NCI-H774 (cell line): ENCODE measurements at places on chromosomes 3 and 15.
A peak's percentile ranks its signal among the peaks of the same experiment; 100 is the strongest.

DNA sequence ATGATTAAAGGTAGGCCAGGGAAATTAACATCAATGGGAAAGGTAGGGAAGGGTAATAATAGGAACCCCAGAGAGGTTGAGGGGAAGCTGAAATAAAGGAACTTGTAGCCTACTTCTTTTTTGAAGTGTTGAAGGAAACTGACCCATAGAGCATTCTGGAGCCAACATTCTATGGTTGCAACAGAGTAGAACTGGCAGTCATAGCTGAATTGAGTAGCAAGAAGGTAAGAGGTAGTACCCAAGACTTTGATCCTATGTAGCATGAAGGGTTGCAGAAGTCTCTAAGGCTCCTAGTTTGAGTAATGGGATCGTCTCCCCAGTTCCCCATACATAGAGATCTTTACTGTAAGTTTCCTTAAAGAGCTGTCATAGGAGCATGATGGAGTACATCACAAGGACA lies 7.4 kb upstream of the ZNF774 start:
- no peak for DNase-seq

DNA sequence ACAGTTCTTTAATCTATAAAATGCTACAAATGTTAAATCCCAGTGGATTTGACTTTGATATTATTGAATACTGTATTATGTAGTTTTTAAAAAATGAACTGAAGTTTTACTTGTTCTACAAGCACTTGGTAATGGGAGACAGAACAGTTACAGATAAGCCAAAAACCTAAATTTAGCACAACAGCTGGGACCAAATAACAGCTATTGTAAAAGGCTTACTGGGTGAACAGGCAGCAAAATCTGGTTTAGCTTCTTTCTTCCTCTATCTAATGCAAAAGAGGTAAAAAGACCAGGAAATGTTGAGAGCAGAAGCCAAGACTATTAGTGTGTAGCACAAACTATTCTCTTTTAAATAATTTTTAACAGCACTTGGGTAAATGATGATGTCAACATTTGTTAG lies 1.6 kb upstream of the ATOSA start:
- no peak for DNase-seq

GRCh38 chr3:43709022-43709421 lies 18.3 kb downstream of the ABHD5 start:
- no peak for DNase-seq

DNA sequence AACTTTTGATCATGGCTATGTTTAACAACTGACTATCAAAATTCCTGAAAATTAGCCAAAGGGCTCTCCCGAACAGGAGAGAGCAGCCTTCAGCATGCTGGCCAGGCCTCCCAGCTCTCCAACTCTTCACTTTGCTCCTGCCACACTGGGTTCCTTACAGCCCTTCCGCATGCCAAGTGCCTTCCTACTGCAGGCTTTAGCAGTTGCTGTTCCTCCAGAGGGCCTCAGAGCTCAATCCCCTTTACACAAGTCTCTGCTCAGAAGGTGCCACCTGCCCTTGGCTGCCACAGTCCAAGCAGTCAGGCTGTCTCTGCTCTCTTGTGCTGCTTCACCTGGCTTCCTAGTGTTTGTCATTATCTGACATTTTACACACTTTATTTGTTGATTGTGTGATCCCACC lies 553.1 kb upstream of the PPP2R3A start:
- DNase-seq = peak; percentile 65

- DNase-seq = no peak
Measured at GRCh38 chr3:33403756-33404155, 36.4 kb downstream of the UBP1 start.

- DNase-seq = no peak
Measured at GRCh38 chr15:88300089-88300488, 43.5 kb upstream of the NTRK3 start.

GRCh38 chr15:99029341-99030144 lies 22.0 kb upstream of the PGPEP1L start:
- no peak for DNase-seq

GRCh38 chr3:3200632-3201212 lies 21.2 kb upstream of the CRBN start:
- DNase-seq = peak; percentile 52

GRCh38 chr3:122609798-122610559 lies 32.5 kb downstream of the PARP15 start:
- no peak for DNase-seq

- DNase-seq = no peak
Measured at GRCh38 chr3:71339049-71339448, 244.5 kb downstream of the FOXP1 start.

GRCh38 chr3:52005571-52005986 lies 9.9 kb upstream of the RPL29 start:
- no peak for DNase-seq

- peak; percentile 70 for DNase-seq
Measured at GRCh38 chr3:197298945-197299854, 788 bp upstream of the DLG1 start.

DNA sequence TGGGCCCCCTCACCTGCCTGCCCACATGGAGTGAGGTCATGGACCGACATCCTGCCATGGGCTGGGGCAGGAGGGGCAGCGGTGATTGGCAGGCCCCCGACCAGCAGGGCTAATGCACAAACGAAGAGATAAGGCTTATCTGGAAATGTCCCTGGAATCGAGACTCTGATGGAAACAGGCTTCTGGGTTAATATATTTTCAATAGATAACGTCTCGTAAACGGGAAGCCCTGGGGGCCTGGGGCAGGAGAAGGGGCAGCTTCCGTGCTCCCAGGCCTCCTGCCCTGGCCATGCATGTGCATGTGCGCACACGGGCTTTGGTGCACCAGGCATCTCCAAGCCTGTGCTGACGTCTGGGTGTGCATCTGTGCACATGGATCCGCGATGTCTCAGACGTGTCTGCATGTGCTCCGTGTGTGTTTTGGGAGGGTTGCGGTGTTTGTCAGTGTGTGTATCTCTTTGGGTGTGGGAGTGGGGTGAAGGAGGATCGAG lies 55.1 kb downstream of the DNAJB8 start:
- no peak for DNase-seq

DNA sequence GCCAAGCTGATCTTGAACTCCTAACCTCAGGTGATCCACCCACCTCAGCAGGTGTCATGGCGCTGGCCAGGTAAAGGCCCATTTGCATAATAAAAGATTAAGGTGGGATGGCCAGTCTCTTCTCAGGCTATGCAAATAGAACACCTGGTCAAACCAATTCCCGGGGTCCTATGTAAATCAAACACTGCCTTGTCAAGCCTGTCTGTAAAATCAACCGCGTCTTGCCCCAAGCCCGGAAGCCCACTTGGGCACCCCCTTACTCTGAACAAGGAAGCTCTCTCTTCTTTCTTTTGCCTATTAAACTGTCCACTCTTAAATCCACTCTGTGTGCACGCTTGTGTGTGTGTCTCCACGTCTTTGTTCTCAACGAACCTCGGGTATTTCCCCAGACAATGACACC lies 13.0 kb upstream of the POC1A start:
- DNase-seq = no peak

DNA sequence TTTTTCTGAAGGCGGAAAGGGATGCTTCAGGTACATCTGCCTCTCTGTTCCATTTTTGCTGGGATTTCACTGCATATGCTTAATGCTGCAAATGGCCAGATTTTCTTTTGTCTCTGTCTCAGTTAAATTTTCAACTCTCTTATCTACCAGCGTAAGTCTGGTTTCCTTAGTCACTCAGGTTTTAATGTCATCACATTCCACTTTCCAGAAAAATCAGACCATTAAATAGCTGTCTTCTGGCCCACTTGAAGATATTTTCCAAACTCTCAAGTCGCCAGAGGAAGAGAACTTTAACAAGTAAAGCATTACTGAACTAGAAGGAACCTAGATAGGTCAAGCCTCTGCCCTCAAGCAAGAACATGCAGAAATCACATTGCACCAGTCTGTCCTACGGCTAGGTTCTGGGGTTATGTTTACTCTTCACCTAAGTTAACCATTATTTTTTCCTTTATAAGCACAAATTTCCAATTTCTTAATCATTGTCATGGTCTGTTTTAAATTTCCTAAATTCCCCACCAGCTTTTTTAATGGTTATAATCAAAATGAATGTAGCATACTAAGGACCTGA lies 26.5 kb downstream of the AVEN start:
- DNase-seq = no peak

DNA sequence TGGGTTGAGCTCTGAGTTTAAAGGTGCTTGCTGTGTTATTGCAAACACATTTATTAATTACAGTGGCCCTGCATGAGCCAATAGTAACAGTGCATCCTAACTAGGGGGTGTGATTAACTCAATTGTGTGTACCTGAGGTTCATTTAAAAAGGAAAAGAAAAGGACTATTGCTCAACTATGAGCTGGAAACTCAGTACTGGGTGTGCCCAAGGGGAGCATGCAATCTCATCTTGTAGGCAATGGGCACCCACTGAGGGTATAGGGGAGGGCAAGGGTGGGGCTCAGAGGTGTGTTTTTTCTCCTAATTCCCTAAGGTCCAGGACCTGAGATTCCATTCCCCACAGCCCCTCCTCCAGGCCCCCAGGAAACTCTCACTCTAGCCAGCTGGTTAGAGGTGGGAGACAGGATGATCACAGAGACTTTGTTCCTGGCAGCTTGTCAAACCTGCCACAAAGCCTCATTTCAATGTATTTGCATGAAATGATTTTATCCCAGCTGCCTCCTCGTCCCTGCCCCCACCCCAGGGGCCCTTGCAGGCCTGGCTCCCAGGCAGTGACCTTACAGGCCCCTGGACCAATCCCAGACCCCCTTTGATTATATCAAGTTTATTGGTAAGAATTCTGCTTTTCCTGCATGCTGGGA lies 220.7 kb downstream of the TBC1D2B start:
- DNase-seq = no peak

DNA sequence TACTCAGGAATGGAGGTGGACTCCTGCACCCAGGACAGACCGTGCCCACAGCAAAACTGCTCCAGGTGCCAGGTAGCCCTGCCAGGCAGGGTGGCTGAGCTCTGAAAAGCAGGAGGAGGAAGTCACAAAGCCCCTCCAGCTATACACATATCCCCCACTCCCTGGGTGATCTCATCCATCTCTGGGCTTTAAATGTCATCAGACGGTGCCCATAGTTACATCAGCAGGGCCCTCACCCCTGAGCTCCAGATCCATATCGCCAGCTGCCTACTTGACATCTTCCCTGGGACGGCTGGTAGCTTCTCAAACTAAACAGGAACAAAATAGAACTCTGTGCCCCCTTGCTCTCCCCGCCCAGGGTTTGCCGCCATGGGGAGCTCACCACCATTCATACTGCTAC lies 87.7 kb downstream of the MEGF11 start:
- DNase-seq = no peak
